ENCODE measurements at places on chromosomes 16 and 17.
A peak's percentile ranks its signal among the peaks of the same experiment; 100 is the strongest.

- DNase-seq, result no peak
These were observed 287.5 kb downstream of the IRX3 start for GRCh38 chr16:53998966-53999522.

DNA sequence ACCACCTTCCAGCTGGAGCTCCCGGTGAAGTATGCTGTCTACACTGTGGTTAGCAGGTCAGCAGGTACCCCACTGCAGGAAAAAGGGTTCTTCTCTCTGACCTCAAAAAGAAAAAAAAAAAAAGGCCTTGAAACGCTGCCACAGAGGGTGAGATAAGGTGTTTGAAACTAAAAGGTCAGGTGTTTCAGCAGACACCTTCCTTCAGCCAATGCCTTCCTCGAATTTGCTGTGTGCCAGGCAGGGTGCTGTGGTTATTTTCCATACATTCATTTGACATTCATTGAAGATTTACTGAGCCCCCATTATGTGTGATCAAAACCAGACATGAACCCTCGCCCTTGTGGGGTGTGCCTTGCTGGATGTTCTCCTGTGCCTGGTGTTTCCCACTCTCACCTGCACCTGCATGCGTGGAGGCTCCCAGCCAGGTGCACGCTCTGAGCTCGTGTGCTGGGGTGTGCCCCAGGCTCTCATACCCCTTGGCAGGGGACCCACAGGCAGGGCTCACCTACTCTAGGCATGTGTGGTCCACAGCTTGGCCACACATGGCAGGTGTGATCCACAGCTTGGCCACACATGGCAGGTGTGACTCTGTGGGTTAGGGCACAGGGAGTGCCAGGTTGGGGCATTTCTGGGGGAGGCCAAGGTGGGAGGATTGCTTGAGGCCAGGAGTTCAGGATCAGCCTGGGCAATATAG is 15.8 kb upstream of the ITGAD start:
- no peak for DNase-seq

DNA sequence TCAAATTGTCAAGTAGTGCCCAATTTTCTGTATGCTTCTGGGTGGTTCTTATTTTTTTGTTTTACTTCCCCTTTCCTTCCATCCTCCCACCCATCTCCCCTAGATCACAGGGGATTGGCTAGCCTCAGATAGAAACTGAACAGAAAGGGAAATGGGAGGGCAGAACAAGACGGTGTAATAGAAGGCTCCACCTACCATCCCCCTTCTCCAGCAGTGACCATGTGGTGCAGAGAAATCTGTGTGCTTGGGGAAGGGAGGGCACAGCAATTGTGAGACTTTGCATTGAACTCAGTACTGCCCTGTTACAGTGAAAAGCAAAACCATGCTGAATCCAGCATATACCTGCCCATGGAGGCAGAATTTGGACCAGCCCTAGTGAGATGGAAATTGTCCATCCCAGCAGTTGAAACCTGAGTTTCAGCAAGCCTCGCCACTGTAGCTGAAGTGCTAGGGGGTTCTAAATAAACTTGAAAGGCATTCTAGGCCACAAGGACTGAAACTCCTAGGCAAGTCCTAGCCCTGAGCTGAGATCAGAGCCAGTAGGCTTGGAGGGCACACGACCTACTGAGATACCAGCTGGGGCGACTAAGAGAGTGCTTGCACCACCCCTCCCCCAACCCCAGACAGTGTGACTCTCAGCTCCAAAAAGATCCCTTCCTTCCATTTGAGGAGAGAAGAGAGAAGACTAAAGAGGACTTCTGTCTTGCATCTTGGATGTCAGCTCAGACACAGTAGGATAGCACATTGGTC is 5.2 kb downstream of the SLFN11 start:
- peak; percentile 49 for DNase-seq

GRCh38 chr16:59859676-59860402 is 1125.7 kb upstream of the GOT2 start:
- no peak for DNase-seq

- no peak for DNase-seq
These were observed 21.1 kb downstream of the C17orf75 start for GRCh38 chr17:32320847-32321246.

DNA sequence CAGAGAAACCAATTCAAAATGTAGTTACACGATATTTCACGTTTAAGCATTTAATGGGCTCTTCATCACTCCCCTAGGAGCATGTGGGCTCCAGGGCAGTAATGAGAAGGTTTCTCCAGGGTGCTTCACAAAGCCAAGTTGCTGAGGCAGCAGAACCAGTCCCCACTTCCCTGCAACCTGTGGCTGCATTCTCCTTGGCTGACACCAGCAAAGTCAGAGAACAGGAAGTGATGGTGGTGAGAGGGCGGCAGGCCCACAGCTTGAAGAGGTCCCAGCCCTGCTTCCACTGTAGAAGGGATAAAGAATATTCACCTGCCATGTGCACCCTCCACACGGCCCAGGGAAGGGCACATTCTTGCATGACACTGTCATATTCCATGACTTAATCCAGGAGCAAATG is 133.2 kb downstream of the CBLN1 start:
- no peak for DNase-seq

- no peak for DNase-seq
These were observed 6.0 kb upstream of the RPH3AL start for GRCh38 chr17:358491-359151.

DNA sequence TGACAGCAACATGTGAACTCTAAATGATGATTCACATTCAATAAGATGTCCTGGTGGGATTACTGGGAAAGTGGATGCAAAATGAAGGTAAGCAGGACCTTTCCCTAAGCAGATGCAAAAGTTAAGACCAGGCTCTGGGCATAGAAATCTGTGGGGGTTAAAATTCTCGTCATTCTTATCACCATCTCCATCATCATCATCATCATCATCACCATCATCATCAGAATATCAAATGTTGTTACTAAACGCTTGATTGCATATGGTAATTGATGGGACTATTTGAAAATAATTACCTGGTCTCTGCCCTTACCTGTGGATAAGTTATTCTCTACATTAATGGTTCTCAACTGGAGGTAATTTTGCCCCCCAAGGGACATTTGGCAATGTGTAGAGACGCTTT is 41.9 kb upstream of the TMEM132E start:
- no peak for DNase-seq

DNA sequence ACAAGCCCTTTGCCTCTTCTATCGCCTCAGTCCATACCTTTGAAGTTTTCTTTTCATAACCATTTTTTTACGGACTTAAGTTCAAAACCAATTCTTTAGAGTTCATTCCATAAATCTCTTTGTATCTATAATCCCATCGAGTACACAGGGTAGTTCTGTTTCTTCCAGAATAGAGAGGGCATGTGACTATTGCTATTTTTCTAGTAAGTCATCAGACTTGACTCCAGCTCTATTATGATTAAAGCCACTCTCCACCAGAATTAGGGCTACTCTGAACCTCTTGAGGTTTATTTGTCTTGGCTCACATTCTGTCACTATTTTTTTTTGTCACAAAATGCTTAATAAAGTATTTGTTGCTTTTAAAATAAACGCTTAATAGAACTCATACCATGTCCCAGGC is 191.9 kb upstream of the AXIN2 start:
- DNase-seq, result no peak

DNA sequence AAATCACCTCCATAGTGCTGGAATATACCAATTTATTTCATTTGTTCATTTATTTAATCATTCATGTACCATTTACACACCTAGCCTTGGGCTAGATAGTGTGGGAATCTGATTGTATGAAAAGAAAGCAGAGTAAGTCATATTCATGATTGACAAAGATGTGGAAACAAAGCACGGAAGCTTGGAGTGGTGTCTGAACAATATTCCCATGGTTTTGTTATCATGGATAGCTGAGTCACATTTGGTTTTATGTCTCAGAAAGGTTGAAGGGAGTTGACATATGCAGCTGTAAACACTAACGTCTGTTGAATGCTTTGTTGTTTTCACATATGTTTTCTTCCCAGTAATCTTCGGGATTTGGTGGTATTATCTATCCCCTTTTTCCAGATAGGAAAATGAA is 76.6 kb downstream of the MAP2K4 start:
- DNase-seq, result no peak

- no peak for DNase-seq
These were observed 16.1 kb upstream of the GNA13 start for GRCh38 chr17:65072660-65073071.

- no peak for DNase-seq
These were observed 405.1 kb downstream of the TOX3 start for GRCh38 chr16:52141871-52142270.

DNA sequence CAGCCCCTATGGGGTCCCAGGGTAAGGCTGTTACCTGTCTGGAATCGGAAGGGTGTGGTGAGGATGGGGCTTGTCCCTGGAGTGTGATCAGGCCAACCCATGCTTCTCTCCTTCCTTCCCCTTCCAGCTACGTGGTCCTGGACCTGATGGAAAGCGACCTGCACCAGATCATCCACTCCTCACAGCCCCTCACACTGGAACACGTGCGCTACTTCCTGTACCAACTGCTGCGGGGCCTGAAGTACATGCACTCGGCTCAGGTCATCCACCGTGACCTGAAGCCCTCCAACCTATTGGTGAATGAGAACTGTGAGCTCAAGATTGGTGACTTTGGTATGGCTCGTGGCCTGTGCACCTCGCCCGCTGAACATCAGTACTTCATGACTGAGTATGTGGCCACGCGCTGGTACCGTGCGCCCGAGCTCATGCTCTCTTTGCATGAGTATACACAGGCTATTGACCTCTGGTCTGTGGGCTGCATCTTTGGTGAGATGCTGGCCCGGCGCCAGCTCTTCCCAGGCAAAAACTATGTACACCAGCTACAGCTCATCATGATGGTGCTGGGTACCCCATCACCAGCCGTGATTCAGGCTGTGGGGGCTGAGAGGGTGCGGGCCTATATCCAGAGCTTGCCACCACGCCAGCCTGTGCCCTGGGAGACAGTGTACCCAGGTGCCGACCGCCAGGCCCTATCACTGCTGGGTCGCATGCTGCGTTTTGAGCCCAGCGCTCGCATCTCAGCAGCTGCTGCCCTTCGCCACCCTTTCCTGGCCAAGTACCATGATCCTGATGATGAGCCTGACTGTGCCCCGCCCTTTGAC is 2.4 kb downstream of the MAPK7 start:
- DNase-seq, result no peak

DNA sequence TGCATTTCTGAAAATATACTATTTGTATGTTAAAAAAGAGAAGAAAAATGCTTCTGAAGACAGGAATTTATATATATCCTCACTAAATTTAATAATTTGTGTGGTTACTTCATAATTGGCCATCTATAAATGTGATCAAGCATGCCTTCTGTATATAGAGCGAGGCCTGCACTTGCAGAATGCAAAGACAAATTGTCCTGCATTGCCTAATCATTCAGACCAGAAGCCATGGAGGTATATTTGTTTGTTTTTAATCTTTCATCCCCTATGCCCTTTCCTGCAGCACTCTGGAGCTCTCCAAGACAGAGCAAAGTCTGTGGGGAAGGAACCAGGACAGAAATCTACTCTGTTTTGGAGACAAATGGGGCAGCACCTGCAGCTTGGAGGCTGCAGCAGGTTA is 23.8 kb upstream of the DDX52 start:
- no peak for DNase-seq

GRCh38 chr16:47150067-47150466 is 6.3 kb upstream of the NETO2 start:
- DNase-seq, result no peak

DNA sequence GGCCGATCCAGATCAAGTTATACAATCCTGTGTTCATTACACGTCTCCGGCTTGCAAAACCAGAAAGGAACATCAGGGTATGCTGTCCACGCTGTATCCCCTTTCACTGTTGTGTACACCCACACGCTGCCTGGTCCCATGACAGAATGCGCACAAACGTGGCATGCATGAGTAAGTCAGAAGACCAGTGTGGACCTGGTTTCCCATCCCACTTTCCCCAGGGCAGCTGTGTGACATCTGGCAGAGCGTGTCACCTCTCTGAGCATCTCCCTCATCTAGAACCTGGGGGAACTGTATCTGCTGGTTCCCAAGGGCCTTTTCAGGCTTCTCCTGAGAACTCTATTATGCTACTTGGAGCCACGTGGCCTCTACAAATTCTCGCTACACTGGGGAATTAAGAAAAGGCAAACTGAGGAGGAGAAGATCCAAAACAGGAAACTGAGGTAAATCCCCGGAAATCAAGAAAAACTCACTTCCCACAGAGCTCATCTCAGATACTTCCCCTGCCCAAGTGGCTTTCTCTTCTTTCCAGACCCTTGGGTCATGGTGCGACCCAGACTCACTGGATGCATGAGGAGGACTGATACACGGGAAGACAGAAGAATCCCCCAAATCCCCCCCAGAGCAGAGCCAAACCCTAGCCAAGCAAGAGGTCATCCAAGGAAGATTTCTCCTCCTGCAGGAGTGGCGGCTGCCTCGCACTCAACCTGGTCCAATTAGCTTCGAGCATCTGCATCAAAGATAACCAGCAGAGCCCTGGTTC is 139.3 kb downstream of the GAS7 start:
- no peak for DNase-seq

GRCh38 chr17:6627019-6627418 is 13.5 kb downstream of the KIAA0753 start:
- DNase-seq, result no peak

DNA sequence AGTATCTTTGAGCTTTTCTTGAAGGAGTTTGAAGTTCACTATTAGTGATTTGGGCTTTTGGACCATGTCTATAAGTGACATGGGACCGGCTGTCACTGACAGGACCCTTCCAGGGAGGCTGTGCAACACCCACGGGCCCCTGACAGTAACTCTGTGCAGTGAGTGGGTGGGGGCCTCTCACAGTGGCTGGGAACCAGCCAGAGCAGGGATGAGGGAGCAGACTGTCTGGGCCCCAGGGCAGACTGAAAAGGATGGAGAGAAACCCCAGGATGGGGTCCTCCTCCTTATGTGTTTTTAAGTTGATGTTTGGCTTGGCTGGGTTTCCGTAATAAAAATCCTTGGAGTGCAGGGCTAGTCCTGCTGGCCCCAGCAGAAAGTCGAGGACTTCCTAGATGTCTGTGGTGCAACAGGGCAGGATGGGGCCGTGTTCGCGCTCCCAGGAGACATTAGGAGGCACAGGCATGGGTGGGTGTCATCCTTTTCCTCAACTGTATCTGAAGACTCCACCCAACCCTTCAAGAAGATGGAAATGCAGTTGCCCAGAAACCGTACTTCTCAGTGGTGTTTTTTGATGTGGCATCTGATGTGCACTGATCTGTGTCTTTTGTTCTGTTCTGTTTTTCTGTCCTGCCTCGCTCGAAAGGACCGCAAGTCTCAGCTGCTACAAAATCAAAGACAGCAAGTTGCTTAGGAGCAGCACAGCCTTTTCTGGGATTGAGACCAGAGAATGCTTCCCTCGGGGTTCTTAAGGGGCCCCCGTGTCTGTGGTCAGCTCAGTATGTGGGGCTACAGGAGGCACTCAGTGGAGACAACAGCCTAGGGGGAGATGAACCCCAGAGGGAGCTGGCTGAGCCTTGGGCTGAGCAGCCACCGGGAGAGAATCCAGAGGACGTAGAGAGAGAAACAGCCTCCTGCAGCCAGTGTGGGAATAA is 24.2 kb downstream of the PLD6 start:
- DNase-seq, result no peak
